ENCODE measurements at places on chromosomes 4 and X. TPM values are rescaled to one million over a fixed set of nuclear protein-coding genes. Genes with fewer than 3 reads are reported as not detected.

NUP62CL gene
- 5.6 TPM for total RNA-seq

EPGN gene
- total RNA-seq = 5.3 TPM

SCML2 gene
- total RNA-seq = 0.52 TPM

MAGEC3 gene
- not detected for total RNA-seq

SLITRK4 gene
- 30.6 TPM for total RNA-seq

GRCh38 chrX:115378471-115378870, 89.0 kb downstream of the LUZP4 start:
- peak; percentile 47 for DNase-seq

- DNase-seq = peak; percentile 9
Observed at GRCh38 chr4:103197765-103198110, 405 bp downstream of the CENPE start.

GRCh38 chrX:51837921-51838320, 55.5 kb upstream of the MAGED1 start:
- DNase-seq = peak; percentile 40

GRCh38 chrX:122943918-122944317, 240.2 kb upstream of the GRIA3 start:
- peak; percentile 0 for DNase-seq

DNA sequence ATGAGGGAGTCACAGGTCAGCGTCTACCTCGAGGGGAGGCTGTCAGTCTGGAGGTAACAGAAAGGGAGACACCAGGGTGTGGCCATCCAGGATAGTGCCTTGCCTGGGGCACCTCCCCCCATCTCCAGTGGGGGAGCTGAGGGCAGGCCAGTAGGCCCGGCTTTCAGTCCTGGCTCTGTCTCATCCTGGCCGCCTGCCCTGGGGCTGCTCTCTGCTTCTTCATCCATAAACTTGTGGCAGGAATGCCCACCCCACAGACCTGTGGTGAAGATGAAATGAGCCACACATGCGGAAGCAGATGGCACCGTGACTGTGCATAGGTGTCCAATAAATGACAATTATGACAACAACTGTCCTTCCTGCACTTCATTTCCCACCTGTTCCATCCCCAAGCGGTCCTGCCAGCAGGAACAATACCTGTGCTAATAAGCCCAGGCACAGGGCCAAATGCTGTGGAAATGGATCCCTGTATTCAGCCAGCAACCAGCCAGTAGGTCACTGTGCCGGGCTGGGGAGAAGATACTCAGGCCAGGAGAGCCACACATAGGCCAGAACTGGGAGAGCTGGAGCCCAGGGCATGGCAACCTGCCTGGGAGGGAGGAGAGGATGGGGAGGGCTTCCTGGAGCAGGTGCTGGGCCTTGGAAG, 30.2 kb downstream of the TRO start:
- no peak for DNase-seq

DNA sequence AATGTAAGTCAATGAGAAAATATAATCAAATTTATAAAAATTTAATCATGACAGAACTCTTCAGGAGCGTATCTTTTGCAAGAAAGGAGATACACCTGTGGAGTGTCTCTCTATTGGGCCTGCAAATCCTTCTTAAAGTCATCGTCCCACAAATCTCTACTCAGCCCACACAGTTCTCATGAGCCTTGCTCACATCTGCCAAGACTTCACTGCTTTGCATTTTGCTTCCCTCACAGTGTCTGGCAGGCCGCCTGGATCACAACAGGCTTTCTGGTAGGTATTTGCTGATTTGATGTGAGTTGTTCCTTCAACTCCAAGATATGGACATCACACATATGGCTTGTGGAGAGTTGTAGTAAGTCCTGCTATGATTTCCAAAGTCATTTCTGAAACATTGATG, 183.1 kb upstream of the ARX start:
- DNase-seq = no peak

DNA sequence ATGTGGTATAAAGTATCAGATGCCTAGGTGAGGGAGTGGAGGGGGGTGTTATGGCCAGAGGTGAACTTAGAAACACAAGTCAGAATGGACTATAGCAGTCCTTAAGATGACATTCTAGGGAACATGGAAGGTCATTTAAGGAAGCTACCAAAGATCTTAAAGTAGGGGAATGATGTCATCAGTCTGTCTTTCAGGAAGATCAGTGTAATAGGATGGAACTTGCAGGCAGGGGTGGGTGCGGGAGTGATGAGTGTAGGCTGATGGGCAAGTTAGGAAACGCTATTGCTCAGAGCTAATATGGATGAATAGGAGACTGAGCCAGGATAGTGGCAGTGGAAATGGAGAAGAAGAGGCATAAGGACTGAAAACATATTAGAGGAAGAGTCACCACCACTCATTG, 27.5 kb upstream of the CWH43 start:
- DNase-seq = no peak

GRCh38 chr4:76931576-76932276, 17.8 kb upstream of the SEPTIN11 start:
- no peak for DNase-seq

DNA sequence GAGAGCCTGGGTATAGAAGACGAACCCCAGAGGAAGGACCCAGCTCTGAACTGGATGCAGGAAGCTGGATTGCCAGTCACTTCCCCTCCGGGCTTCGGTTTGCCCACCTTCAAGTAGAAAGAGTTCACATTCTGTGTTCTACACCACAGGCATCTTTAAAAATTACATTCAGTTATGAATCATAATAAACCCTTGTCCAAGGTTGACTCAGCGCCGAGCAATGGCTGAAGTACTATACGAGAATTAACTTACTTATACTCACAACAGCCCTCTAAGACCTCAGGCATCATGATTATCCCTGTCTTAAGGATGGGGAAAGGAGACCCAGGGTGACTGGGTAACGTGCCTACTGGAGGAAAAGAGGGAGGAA, 72.5 kb downstream of the EVC2 start:
- DNase-seq = no peak

DNA sequence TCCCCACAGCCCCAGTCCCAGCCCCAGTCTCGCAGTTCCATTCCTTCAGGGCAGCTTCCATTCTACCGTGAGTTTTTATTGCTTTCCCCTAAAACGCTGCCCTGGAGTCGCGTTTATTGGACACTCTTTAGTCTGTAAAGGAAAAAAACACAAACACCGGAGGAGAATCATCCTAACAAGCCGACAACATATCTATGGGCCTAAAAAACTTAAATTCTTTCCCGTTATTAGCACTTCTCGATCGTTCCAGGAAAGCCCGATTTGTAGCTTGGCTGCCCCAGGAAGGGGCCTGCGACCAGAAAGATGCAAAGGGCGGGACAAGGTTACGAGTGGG, 178.5 kb downstream of the CBR4 start:
- no peak for DNase-seq

- DNase-seq = peak; percentile 66
Observed at GRCh38 chrX:74514384-74514783, 93.1 kb downstream of the SLC16A2 start.

GRCh38 chr4:85886665-85887064, 411.7 kb downstream of the ARHGAP24 start:
- DNase-seq = no peak

DNA sequence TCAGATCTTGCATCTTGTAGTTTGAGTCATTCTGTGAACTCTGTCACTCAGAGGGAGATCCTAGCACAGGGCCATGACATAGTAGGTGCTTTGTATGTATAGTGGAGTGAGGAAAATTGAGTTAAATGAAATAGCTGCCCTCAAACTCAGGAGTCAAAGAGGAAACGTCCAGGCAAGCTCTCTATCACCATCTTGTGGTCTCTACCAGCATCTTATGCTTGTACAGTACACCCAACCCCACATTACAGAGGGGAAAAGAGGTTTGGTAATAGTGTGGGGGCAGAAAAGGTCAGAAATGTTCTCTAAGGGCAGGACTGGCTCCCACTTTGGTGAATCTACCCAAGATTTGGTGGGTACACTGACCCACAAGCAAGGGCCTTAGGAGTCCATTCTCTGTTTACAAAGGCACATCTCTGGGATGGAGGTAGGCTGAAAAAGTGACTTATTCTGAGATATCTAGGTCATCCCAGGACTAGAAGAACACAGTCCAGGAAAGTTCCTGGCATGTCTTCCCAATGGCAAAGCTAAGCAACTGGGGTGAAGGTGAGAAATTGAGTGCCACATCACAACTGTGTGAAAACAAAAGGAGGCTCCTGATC, 131.8 kb downstream of the OR13H1 start:
- no peak for DNase-seq

All from renal cortical epithelial cell (primary cell).